ENCODE measurements at places on chromosomes 12 and 14.

- DNase-seq = no peak
Measured at GRCh38 chr12:53944209-53944608, 5.6 kb downstream of the HOXC13 start.

GRCh38 chr12:62694632-62695031 is 228.0 kb downstream of the MON2 start:
- no peak for DNase-seq

DNA sequence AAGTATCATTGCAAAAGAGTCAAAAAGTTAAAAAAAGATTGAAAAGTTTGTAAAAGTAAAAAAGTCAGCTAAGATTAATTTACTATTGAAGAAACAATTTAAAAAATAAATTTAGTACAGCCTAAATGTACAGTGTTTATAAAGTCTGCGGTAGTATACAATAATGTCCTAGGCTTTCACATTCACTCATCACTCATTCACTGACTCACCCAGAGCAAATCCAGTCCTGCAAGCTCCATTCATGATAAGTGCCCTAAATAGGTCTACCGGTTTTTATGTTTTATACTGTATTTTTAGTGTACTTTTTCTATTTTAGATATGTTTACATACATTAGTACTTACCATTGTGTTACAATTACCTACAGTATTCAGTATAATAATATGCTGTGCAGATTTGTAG is 43.9 kb upstream of the ABCC9 start:
- DNase-seq = no peak

DNA sequence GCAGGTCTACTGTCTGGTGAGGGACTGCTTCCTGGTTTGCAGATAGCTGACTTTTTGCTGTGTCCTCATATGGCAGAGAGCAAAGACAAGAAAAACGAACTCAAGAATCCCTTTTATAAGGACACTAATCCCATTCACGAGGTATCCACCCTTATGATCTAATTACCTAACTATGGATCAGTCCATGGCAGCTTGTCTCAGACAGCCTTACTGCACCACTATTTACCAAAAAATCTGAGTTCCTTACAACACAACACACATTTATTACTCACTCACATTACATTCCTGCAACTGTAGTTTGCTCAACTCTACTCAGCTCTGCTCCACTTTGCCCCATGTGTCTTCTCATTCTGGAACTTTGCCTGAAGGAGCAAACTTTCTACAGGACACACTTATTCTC is 10.1 kb upstream of the SLC6A15 start:
- no peak for DNase-seq

DNA sequence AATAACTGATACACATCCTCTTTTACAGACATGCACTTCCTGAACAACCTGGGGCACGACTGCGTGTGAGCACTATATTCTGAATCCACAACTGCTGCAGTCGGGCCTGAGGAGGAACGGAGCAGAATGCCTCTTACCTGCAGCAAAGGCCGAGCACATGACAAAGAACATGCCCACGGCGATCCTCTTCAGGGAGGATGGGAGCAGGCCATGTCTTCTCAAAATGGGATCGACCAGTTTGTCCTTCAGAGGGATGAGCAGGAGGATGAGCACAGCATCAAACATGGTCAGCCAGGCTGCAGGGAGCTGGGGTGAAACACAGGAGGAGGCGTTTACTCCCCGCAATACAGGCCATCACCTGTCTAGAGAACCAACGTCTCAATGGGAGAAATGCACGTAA is 15.1 kb downstream of the SLC15A4 start:
- DNase-seq = no peak

DNA sequence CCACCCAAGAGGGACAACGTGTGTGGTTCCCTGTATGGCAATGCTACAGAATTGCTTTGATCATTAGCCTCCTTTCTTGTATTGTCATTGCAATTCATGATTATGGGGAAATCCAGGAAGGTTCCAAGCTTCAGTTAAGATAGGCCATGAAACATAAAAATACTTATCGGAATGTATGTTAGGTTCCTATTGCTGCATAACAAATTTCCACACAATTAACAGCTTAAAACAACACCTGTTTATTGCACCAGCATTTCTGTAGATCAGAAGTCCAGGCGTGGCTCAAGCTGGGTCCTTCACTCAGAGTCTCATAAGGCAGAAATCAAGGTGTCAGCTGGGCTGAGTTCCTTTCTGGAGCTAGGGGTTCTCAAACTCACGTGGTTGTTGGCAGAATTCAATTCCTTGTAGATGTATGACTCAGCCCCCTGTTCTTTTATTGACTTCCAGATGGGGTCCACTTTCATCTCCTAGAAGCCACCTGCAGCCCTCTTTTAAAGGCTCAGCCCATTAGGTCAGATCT is 365.6 kb upstream of the TMPO start:
- DNase-seq = no peak

DNA sequence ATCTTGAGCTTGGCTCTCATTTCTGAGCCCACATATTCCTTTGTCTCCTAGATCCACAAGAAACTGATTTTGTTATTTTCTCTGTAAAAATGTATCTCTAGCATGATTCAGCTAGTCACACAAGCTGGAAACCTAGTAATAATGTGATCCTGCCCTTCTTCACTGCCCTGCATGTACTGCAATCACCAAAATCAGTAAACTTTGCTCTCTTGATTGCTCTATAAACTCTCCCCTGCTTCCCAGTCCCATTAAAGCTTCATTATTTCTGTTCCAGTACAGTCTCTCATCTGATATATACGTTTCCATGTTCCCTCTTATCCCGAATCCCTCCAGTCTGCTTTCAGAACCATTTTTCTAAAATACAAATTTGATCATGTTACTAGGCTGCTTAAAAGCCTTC is 166.5 kb downstream of the MSRB3 start:
- no peak for DNase-seq

GRCh38 chr12:442235-442884 is 17.4 kb upstream of the B4GALNT3 start:
- no peak for DNase-seq

GRCh38 chr12:59624732-59625460 is 29.1 kb downstream of the SLC16A7 start:
- DNase-seq = no peak

DNA sequence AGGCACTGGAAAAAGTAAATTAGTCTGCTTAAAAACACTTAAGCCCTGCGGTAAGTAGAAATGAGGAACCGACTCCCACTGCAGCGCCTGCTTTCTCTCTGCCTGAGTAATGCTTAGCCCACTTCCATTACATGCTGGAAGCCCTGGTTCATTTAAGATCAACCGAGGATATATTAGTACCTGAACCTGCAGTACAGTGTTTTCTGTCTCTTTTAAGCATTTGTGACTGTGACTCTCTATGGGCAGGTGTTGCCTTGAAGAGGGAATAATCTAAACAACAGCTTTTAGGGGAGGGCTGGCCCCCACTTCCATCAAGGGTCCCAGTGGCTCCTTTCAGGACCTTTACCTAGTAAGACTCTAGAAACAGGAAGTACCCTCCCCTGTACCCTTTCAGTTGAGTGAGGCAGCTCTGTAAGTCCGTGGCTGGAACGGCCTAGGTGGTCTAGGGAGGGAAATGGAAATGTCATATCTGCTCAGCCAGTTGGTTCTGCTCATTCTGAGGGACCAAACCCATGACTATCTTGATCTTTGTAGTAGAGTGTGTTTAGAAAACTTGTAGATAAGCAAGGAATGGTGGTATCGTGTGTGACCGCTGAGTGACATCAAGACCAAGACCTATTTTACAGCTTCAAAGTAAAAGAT is 56.2 kb downstream of the FNTB start:
- no peak for DNase-seq

- DNase-seq = no peak
Measured at GRCh38 chr12:102427543-102427941, 52.8 kb downstream of the IGF1 start.

DNA sequence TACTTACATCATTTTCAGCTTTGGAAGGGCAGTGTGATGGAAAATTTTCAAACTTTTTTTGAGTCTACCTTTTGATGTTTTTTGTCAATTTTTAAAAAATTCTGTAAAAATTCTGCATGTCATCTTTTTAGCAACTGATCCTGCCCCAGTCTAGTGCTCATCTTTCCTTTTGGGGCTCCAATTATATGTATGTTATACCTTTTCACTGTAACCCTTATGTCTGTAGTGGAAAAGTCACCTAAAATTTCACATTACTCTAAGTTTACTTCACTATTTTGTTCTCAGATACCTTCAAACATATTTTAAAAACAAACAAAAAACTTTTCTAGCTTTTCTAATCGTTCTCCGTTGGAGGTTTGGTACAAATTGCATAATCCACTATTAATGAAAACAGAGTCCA is 32.5 kb upstream of the MYRFL start:
- no peak for DNase-seq

DNA sequence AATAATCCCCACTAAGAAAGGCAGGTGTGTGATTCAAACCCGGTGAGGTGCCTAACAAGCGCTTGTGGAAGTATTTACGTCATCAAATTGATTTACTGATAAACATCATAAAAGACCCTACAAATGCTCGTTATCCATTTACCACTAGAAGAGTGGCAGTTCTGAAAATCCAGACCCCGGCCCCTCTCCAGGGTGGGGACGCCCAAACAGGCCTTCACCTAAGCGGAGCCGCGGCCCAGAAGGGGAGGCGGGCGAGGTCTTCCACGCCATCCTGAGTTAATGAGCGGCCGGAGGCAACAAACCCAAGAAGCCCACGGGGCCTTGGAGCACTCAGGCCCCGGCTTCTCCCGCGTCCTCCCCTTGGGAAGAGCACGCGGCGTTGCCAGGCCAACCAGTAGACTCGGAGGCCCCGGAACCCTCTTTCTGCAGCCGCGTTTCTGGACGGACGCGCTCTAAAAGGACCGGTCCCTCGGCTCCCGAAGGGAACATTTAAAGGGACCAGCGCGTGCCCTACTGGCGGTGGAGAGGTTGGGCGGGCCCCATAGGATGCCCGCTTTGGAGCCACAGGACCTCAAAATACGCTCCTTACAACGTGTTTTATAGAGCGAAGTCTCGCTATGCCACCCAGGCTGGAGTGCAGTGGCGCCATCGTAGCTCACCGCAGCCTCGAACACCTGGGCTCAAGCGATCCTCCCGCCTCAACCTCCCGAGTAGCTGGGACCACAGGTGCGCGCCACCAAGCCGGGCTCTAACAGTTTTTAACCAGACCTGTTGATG is 3.5 kb downstream of the PTPN21 start:
- no peak for DNase-seq

DNA sequence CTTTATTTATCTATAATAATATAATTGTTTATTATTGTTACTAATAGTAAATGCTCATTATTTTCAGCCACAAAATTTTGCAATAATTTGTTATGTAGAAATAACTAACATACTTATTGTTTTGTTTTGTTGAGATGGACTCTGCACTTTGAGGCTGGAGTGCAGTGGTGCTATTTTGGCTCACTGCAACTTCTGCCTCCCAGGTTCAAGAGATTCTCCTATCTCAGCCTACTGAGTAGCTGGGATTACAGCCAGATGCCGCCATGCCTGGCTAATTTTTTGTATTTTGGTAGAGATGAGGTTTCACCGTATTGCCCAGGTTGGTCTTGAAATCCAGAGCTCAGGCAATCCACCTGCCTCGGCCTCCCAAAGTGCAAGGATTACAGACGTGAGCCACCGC is 76.6 kb upstream of the RAP1B start:
- DNase-seq = no peak

GRCh38 chr12:66587912-66588311 is 91.0 kb downstream of the GRIP1 start:
- DNase-seq = no peak

DNA sequence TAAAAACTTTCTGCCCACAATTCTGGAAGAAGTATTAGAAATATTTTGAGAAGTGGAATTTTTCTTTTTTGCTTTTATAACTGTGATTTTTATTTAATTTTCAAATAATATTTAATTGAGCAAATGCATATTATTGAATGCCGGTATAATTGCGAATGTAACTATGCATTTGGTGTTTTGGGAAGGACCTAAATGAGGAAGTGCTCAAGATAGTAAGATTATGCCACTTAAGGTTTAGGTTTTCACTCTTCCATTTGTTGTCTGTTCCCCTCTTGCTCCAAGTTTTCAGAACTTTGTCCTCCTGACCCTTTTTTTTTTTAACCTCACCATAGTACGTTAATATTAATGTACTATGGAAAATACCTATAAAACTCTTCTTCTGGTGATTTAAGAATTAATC is 85.8 kb downstream of the KIAA0586 start:
- no peak for DNase-seq

DNA sequence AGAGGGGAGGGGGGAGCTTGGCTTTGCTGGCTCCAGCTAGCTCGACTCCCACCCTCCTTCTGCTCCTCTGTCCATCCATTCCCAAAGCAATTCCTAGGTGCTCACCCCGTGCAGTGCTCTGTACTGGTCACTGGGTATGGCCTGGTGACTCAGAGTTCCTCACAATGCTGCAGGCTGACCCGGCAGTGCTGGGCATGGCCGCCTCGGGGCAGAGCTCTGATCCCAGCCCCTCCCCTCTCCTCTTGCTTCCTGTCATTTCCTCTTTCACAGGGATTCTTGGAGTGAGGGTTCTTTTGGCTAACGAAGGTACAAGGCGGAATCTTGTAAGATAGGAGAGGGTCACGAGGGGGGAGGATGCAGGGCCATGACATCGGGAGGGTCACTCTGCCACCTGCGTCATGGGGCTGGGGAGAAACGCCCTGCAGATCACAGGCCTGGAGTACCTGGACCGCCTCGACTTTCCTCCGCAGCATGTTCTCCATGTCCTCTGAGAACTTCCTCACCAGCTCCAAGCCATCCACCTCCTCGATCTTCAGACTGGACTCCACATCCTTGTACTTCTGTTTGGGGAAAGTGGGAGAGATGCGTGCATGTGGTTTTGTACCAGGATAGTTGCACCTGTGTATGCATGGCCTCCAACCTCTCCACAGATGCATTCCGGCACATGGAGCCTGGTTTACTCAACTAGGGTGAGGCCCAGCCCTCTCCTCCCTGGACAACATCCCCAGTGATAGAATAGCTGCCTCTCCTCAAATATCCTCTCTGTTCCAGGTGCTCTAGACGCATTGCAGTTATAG is 5.7 kb downstream of the CACNA2D4 start:
- no peak for DNase-seq

- DNase-seq = no peak
Measured at GRCh38 chr12:39375206-39375808, 67.6 kb downstream of the KIF21A start.

DNA sequence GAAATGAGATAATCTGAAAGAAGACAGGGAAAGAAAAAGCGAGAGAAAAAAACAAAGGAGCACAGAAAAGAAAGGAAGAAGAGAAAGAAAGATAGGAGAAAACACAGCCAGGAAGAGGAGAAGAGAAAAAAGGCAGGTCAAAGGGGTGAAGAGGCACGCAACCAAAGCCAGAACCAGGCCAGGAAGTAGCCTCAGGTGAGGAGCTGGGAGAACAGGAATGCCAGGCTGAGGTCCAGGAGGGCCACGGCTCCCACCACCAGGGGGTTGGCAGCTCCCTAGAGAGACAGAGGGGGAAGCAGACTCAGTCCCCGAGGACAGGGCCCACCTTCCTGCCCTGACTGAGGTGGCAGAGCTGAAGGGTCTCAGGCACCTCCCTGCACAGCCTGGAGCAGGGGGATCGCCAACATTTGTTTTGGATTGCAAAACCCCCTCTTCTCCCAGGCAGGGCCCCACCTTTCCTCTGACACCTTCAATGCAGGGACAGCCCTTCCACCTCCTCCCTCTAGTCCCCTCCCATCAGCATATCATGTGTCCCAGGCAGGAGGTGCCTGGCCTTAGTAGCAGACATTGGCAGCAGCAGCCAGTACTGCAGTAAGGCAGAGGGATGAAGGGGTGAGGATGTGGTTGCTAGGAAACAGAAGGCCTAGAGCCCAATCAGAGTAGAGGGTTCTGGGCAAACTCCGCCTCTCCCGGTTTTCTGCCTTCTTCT is 2.0 kb upstream of the AP1G2 start:
- DNase-seq = no peak

GRCh38 chr14:80844872-80845271 is 96.7 kb downstream of the CEP128 start:
- DNase-seq = no peak

All from vagina (tissue), 2 donors.